ENCODE measurements at places on chromosomes 5 and 9.

DNA sequence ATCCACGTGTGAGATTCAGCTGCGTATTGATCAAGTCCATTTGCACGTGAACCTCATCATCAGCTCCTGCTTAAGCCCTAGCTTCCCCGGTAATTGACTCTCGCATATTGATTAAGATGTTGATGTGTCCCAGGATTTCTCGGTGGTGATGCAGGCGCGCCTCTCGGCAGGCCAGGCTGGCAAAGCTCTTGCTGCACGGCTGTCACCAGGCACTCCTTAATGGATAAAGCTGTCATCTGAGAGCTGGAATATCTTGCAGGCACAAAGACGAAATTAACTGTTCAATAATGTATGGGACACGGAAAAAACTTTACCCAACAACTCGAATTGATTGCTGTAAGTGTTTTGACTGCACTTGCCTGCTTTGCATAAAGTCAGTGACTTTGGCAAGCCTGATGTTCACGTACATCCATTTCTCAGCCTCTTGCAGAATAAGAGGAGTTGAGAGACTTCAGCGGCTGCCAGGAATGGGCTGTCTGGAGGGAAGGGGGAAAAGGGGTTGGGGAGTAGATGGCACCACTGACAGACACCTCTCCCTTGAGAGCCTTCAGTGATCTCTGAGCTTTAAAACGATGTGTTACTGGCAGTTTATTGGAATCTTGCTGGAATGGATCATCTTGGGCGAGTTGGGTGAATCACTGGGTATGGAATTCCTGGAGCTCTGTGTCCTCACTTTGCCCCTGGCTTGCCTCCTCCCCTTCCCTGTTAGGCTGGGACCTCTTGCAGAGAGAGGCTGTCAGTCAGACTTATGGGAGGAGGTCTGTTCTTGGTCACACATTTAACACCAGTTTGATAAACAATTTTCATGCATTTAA, 650.3 kb downstream of the CCDC171 start:
- no peak for DNase-seq

DNA sequence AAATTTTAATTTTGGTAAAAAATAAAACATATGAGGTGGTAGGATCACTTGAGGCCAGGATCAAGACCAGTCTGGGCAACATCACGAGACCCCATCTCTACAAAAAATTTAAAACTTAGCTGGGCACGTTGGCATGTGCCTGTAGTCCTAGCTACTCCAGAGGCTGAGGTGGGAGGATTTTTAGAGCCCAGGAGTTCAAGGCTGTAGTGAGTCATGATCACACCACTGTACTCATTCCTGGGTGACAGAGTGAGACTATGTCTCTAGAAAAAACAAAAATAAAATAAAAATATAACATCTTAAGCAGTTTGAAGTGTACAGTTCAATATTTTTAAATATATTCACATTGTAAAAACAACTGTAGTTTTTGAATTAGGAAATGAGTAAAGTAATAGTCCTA, 108.3 kb downstream of the SMIM15 start:
- no peak for DNase-seq

DNA sequence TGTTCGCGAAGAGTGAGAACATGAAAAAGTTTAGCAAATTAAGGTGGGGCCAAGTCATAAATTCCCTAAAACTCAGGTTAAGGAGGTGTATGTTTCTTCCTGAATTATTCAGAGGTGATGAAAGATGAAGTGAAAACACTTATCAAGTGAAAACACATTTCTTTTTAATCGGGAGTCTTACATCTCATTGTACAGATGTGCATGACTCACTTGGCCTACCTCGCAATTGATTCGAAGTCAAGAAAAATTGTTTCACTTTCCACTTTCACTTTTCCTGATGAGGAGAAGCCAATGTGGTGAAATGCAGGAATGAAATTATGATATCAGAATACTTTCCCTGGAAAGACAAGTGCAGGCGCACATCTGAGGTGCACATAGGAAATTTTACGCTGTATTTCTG, 78.7 kb downstream of the SLC25A46 start:
- no peak for DNase-seq

- DNase-seq: no peak
These were observed 158.3 kb downstream of the DOCK2 start for GRCh38 chr5:169795338-169795737.

DNA sequence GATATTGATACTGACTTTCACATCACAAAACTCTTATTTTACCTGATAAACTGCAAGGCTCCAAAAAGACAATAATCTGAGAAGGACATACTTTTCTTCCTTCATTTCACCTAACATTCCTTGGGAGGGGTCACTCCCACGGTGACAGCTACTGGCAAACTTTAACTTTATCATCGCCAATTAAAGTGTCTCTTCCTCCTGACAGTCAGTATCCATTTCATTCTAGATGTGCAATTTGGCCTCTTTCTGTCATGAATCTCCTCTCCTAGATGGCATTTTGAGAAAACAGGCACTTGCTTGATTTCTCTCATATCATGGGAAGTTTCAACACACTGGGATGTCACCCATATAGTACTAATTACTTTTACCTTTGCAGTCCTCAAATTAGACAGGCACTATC, 413.5 kb upstream of the CCNG1 start:
- no peak for DNase-seq

DNA sequence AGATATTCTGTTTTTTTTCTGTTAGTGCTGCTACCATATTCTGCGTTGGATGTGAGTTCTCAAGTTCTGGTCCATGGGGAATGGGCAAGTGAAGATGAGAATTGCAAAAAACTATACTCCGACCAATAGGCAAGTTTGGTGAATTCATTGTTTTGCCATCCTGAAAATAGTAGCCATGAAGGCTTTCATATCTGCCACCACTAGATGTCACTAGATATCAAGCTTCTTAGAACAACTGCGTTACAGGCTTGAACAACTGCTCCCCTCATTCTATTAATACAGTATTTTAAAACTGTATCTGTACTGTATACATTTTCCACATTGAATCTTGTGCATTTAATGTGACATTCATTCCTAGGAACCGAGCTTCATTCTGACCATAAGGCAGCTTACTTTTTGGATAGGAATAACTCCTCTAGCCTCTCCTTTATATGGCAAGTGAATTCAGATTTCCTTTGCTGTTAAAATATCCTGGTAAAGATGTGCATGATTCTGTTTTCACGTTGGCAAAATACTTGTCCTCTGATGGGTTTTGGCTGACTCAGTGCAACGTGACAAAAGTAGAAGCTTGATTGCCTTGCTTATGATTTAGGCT, 163.6 kb downstream of the SREK1 start:
- DNase-seq: no peak

- DNase-seq: no peak
These were observed 108.3 kb downstream of the DRD1 start for GRCh38 chr5:175335691-175336090.

DNA sequence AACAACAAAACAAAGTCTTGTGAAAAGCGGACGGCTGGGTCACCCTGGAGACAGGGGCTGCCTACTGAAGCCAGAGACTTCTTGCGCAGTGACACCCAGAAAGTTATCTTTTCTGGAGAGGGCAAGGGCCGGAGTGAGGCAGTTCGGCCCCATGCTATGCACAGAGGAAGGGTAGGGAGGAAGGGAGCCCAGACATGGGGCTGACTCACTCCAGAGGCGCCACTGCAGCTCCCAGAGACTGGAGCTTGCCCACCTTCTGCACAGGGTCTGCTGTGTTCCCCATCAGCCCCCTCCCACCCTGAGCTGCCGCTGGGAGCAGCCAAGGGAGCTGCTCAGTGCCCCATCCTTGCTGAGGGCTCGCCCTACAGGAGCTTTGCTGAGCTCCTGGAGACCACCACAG, 13.3 kb downstream of the SLC6A3 start:
- no peak for DNase-seq

DNA sequence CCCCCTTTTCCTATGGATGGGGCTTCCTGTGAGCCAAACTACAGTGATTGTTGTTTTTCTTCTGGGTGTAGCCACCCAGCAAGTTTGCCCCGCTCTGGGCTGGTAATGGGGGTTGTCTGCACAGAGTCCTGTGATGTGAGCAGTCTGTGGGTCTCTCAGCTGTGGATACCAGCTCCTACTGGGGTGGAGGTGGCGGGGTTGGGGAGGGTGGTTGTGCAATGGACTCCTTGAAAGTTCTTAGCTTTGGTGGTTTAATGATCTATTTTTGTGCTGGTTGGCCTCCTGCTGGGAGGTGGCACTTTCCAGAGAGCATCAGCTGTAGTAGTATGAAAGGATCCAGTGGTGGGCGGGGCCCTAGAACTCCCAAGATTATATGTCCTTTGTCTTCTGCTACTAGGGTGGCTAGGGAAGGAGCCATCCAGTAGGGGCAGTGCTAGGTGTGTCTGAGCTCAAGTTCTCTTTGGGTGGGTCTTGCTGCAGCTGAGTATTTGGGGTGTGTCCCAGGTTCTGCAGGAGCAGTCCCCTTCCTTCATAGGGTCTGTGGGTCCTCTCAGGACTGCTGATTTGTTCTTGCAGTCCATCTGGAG, 275.6 kb upstream of the PAPPA start:
- no peak for DNase-seq

DNA sequence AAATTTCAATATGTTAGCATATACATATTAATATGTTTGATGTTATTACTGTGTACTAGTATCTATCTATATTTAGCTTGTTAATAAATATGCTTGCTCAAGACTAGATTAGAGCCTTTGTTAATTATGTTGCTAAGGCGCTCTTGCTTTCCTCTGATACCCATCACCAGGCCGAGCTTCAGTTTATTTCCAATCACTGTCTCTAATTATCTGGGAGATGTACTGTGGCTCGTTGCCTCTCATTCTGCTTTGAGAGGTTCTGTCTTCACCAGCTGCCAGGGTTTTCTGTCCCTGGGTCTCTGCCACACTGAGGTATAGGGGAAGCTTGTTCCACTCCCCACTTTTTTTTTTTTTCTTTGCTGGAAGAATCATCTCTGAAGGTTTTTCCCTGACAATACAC, 21.0 kb upstream of the TAF11L2 start:
- DNase-seq: no peak

DNA sequence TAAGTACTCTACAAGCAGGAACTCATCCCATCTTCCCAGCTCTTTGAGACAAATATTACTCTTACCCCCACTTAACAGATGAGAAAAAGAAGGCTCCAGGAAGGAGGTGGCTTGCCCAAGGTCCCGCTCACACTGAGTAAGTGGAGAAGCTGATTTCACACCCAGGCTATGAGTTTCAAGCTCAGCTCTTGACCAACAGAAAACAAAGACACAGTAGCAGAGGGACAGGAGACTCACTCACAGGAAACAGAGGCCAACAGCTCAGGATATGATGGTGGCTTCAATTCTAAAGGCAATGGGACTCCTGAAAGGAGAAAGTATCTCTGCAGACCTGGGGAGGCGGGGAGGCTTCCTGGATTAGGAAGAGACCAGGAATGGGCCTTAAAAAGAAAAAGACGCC, 6.7 kb upstream of the TCF7 start:
- DNase-seq: no peak

- DNase-seq: no peak
These were observed 203.9 kb downstream of the FBN2 start for GRCh38 chr5:128334010-128334716.

DNA sequence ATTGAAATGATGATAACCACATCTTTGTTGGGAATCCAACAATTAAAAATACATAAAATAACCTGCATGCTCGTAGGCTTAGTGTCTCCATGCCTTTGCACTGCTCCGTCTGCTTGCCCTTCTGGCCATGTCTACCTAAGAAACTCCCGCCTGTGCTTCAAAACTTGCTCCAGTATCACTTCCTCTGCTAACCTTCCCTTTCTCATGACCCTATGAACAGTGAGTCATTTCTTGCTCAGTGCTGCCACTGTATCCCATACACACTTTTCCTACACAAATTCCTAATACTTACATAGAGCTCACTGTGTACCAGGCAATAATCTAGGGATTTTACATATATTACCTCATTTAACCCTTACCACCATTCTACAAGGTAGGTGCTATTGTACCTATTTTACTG, 33.5 kb downstream of the TMEM245 start:
- no peak for DNase-seq

DNA sequence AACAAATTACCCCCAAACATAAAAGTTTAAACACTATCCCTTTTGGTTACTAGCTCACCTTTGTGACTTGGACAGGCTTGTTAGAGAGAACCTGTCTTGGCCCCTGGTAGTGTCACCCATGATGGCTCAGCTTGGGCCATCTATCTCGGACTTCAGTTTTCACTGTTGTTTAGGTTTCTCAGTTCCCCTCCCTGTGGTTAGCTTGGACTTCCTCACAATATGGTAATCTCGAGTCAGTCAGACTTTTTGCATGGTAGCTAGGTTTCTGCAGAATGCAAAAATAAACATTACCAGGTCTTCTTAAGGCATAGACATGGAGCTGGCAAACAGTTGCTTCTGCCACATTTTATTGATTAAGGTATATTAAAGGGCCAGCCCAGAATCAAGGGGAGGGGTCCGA, 324.3 kb upstream of the RORB start:
- DNase-seq: no peak

GRCh38 chr5:174829511-174829864, 105.1 kb downstream of the MSX2 start:
- no peak for DNase-seq

GRCh38 chr9:86061972-86062739, 37.2 kb downstream of the GOLM1 start:
- DNase-seq: no peak

GRCh38 chr5:16812911-16813310, 123.2 kb downstream of the MYO10 start:
- no peak for DNase-seq

DNA sequence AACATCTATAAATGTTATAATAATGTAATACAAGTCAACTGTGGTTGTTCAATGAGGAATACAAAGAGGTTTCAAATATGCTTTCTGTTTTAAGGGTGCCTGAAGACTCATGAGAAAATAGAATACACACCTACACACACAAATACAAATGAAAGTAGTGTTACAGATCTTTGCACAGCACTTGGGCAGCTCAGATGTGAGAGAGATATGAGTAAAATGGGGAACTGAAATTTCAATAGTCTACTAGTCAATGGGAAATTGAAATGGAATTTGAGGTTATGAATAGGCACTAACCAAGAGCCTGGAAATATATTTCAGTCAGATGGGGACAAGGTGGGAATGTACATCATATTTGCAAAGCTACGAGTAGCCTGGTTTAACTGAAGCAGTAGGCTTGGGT, 96.6 kb downstream of the ISL1 start:
- DNase-seq: no peak

GRCh38 chr5:32390819-32391591, 53.5 kb downstream of the ZFR start:
- no peak for DNase-seq

Measured in esophagus squamous epithelium (tissue), 5 donors.